ENCODE measurements at places on chromosomes 11 and 22.

DNA sequence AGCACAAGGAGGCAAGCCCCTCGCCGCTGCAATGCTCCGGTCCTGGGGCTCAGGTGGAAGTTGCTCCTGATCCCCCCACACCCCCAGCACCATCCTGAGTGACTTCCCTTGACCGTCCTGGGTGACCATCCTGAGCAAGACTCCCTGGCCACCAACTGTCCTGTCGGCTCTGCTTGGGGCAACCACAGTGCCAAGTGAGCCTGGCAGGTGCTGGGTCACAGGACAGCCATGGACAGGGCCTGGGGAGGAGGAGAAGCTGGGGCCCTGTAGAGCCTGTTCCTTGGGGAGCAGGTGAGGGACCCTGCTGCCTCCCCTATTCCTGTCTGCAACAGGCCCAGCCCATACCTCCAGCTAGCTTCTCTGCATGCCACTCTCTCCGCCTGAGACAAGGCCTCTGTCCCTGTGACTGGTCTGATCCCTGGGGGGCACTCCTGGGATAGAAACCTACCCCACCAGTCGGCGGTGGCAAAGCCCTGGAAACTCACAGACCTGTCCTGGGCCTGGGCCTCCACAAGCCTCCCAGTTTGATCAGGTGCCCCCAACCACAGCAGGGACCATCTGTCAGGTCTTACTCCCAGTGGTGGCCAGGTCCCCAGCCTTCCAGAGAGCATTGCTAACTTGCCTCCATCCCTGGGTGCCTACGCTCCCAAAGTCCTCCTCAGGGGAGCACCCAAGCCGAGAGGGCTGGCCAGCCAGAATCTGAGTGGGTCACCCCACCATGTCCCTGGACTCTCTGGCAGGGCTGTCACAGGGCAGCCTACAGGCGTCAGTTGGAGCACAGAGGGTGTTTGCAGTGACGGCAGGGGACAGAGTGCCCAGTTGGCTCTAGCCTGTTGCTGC lies 68.7 kb upstream of the WNT7B start:
- DNase-seq, result peak; percentile 33

GRCh38 chr22:30196141-30196879 lies 50.2 kb downstream of the LIF start:
- peak; percentile 89 for DNase-seq

- no peak for DNase-seq
Observed at GRCh38 chr22:42389143-42389542, 43.1 kb downstream of the NFAM1 start.

GRCh38 chr22:27201276-27201675 lies 543.9 kb downstream of the MIAT start:
- DNase-seq, result no peak

DNA sequence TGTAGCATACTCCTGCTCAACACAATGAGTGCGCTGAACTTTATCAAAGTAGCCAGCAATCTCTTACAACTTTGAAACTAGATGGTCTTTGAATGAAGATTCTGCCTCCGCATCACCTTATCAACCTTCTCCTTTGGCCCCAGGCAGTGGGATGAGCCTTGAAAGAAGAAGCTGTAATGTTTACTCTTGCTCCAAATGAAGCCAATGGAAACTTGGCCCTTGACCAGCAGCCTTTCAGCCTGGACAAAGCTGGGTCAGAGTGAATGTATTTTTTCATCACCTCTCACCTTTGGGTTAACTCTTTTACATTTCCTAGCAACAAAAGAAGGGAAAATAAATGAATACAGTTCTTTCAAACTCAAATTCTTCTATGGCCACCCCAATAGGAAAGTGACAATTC lies 359.1 kb downstream of the KCNA4 start:
- no peak for DNase-seq

DNA sequence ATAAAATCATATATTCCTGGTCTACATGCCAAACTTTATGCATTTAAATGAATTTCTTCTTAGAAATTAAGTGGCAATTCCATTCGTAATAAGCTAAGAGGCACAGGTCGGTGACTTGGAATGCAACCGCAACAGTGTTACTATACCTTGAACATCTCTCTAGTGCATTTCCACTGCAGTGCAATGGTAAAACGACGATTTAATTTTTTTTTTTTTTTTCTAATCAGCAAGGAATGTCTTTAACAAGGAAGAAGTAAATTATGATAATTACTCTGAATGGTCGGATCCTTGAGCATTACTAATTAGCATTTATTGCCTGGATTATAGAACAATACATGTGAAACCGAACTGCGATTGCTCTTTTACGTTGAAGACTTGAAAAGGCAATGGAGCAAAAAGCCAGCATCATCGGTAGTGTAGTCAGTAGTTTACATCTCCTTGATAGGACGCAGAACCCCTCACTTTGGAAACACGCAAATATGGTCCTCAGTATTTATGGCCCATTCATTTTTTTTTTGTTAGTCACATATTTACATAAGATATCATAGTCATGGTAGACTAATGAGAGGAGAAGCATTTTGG lies 20.2 kb downstream of the BLID start:
- DNase-seq, result no peak

GRCh38 chr22:19533857-19534256 lies 9.6 kb upstream of the CLDN5 start:
- DNase-seq, result no peak

GRCh38 chr22:35409783-35410662 lies 10.1 kb downstream of the MCM5 start:
- peak; percentile 55 for DNase-seq

- no peak for DNase-seq
Observed at GRCh38 chr11:35114906-35115687, 23.9 kb upstream of the CD44 start.

DNA sequence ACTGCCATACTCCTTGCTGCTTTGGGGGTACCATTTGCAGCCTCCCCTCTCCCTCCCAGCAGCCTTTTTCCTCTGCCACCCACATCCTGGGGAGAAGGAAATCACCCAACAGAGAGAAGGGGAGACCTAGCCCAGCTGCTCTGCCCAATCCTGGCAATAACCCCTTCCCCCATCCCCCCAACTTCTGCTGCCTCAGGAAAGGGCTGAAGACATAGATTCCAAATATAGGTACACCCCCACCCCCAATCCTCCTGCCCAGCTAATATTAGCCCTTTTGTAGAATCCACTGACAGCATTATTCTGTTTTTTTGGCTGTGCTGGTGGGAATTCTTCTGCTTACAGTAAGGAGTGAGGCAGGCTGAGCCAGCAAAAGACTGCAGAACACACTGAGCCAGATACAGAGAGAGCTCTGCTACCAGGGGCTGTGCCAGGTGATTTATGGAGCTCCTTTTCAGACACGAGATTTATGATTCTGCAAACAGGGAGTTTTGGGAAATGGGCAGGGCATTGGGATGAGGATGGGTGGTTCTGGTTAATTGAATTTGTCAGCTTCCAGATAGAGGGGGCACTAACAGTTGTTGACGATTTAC lies 164.0 kb downstream of the TENM4 start:
- no peak for DNase-seq

DNA sequence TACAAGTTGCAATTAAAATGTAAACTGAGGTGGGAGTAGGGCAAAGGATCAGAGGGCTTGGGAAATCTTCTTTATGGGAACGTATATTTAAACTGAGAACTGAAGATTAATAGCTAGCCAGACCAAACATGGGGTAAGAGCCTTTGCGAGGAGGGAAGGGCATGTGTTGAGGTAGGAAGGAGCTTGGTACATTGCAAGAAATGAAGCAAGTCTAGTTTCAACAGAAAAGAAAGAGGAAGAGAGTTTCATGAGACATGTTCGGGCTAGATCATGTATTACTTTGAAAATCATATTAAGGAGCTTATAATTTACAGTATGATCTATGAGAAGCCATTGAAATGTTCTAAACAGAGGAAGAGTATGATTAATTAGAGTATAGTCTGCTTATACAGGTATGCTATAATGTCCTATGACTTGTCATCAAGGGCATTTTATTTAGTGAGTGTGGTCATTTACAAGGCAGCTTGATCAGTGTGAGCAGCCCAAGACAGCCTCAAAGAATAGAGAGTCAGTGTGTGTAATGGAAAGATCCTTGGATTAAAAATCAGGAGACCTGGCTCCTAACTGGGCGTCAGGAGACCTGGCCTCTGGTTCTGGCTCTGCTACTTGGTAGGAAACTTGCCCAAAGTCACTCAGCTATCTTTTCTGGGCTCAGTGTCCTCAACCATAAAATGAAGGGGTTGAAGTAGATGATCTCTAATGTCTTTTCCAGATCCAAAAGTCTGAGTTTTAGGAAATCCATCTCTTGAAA lies 10.9 kb downstream of the GAS2 start:
- peak; percentile 50 for DNase-seq

GRCh38 chr22:42891008-42891407 lies 33.9 kb upstream of the ARFGAP3 start:
- DNase-seq, result no peak

DNA sequence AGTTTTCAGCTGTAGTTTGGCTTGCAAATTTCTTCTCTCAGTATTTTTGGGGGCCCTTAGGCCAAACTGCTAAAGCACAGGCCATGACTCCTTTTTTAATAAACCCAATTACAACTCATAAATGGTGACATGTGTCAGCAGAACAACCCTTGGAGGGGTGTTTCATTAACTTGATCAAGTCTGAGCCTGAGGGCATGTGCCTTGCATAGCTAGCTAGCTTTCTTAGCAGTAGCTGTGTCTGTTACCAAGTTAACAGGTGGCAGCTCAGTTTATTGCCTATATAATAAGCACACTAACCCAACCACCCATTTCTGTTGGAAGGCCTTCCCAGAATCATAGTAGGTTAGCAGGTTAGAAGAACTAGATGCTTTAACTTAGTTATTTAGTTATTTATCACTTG lies 950.3 kb upstream of the CCDC90B start:
- DNase-seq, result no peak

GRCh38 chr11:119700030-119700429 lies 29.0 kb downstream of the NECTIN1 start:
- no peak for DNase-seq

DNA sequence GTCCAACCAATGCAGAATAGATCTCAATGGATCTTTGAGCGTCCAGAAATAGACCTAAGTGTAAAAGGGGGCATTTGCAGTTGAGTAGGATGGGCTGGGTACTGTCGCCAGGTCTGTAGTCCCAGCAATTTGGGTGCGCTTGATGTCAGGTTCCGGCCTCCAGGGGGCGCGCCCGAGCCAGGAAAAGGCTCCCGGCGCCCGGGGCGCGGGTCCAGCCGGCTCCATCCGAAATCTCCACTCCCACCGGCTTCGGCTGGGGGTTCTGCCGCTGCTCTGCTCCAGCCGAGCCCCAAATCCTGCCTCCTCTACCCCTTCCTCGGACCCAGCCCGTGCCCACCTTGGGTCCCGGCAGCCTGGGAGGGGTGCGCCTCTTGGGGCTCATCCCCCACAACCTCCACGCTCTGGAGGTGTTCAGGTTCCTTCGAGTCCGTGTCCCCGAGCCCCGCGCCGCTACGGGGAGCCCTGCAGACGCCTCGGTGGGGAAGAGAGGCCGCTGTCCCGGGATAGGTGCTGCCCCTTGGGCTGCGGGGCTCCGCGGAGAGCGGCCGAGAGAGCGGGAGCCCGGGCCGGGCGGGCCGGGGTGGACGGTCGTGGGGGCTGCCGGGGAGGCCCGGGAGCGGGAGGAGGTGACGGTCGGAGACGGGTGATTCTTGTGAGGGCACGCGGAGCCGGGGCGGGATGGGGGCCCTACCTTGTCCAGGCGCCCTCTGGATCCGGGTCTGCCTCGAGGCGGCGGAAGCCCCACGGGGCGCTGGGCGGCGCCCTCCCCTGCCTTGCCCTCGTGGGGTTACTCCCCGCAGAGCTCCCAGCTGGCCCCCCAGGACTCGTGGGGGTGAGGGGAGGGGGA lies 13.0 kb upstream of the CYB5R3 start:
- peak; percentile 89 for DNase-seq

- DNase-seq, result no peak
Observed at GRCh38 chr11:132312701-132313111, 942.3 kb downstream of the NTM start.

DNA sequence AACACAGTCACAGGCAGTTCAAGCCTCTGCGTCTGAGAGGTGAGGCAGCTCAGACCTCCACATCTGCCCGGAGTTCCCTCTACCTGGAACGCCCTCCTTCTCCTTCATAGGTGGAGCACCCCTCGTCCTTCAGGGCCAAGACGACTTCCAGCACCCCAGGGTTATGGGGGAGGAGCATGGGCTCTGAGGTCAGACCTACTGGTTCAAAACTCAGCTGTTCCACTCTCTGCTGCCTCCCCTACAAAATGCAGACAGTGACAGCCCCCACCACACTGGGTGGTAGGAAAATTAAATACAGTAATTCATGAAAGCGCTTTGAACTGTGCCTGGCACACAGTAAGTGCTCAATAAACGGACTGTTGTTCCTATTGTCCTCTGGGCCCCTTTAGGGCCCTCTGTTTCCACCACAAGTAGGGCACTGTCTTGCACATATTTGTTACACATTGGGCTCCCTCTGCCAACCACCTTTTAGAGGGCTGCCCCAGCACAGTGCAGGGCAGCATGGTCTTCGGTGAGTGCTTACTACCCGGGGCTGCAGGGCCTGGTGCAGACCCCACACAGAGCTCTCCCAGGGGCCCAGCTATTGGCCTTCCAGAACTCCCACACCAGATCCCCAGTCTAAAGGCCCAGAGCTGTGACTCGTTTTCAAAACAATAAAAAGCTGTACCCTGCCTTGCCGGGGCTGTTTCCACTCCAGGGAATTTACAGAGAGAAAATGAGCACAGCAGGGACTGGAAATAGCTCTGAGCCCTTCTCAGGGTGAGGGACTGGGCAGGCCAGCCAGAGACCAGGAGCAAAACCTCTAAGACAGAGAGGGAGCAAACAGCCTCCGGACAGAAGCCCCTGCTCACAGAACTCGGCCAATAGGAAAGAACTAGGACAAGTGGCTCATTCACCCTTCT lies 2.5 kb downstream of the TMEM184B start:
- no peak for DNase-seq
